ENCODE measurements at places on chromosomes 7 and 10.

DNA sequence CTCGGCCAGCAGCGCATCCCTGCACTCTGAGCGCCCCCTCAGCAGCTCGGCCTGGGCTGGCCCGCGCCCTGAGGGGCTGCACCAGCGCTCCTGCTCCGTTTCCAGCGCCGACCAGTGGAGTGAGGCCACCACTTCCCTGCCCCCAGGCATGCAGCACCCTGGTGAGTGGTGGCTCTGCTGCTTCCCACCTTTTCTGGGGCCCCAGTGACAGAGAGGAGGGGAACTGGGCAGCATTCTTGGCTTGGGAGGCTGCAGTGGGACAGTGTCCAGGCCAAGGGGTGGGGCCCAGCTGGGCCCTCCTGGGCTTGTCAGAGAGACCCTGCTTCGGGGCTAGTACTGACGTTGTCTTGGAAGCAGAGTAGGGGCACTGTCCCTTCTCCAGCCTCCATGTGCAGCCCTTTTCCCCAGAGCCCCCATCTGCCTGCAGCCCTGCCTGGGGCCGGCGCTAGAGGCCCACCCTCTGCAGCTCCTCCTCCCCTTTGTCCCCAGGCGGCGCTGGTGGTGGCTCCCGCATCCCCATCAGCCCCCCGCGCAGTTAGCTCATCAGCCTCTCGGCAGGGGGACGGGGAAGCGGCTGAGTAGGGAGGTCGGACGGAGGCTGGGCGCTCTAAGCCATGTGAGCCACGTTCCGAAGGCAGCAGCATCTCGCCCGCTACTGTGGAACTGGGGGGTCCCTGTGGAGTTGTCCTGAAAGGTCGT, 29.2 kb downstream of the GBX1 start:
- peaks cover 1% of the 10 kb centered on the region for H3K36me3 ChIP-seq
- H3K4me1 ChIP-seq, result peaks cover 17% of the 10 kb centered on the region
- no peaks in the 10 kb centered on the region for H3K27me3 ChIP-seq
- no peak overlapping the region for H3K4me3 ChIP-seq

- H3K36me3 ChIP-seq, result no peaks in the 10 kb centered on the region
- no peaks in the 10 kb centered on the region for H3K4me1 ChIP-seq
- H3K27ac ChIP-seq, result no peak overlapping the region
- no peak overlapping the region for H3K4me3 ChIP-seq
- no peaks in the 10 kb centered on the region for H3K27me3 ChIP-seq
Measured at GRCh38 chr10:129075927-129076326, 391.1 kb upstream of the MGMT start.

GRCh38 chr10:124975977-124976514, 34.1 kb downstream of the ZRANB1 start:
- no peak overlapping the region for H3K27ac ChIP-seq
- peaks cover 1% of the 10 kb centered on the region for H3K36me3 ChIP-seq

- H3K36me3 ChIP-seq, result no peaks in the 10 kb centered on the region
- H3K27me3 ChIP-seq, result no peaks in the 10 kb centered on the region
- no peak overlapping the region for H3K27ac ChIP-seq
- no peak for DNase-seq
- H3K4me3 ChIP-seq, result no peak overlapping the region
Measured at GRCh38 chr10:80619036-80619435, 81.3 kb downstream of the SH2D4B start.

- H3K4me1 ChIP-seq, result peaks cover 2% of the 10 kb centered on the region
- H3K27ac ChIP-seq, result no peak overlapping the region
- H3K27me3 ChIP-seq, result no peaks in the 10 kb centered on the region
- DNase-seq, result peak; percentile 95
- H3K36me3 ChIP-seq, result no peaks in the 10 kb centered on the region
- no peak overlapping the region for H3K4me3 ChIP-seq
Measured at GRCh38 chr10:129161150-129161549, 305.9 kb upstream of the MGMT start.

- DNase-seq, result no peak
- H3K27me3 ChIP-seq, result no peaks in the 10 kb centered on the region
- no peaks in the 10 kb centered on the region for H3K36me3 ChIP-seq
- H3K4me1 ChIP-seq, result no peaks in the 10 kb centered on the region
- H3K27ac ChIP-seq, result no peak overlapping the region
Measured at GRCh38 chr10:78236416-78237015, 202.9 kb downstream of the RPS24 start.

DNA sequence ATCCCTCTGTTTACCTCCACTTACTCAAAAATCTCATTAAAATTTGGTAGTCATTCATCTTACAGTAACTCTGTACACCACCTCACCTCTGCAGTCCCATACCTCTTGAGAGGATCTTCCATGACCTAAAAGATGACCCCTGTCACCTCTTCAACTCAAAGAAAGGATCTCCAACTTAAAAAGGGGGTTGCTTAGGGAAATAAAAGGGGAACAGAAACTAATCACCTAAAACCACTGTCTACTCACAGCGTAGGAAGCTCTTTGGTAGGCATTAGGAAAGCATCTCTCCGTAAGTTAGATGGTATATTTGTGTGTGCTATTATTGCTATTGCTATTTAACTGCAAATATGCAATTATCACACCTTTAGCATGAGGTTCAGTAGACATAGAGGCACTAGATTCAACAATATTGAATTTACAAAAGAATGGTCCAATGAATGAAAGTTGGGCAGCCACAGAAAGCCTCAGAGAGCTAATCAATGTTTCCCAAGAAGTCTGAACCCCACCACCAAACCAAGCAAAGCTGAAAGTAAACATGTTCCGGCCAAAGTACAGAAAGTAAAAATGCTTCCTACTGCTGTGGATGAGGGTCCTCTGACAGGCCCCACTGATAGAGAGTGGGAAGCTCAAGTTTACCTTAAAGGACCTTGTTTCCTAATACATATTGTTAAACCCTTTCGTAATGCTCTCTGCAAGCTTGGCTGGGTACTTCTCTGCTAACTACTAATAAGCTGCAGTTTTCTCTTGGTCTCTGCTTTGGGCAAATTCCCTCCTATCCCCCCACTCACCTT, 105.8 kb downstream of the GRM8 start:
- no peaks in the 10 kb centered on the region for H3K36me3 ChIP-seq
- no peaks in the 10 kb centered on the region for H3K27me3 ChIP-seq
- no peak overlapping the region for H3K4me3 ChIP-seq
- H3K27ac ChIP-seq, result no peak overlapping the region
- DNase-seq, result no peak

GRCh38 chr7:127831318-127832219, 179.6 kb downstream of the SND1 start:
- H3K4me3 ChIP-seq, result no peak overlapping the region
- no peaks in the 10 kb centered on the region for H3K36me3 ChIP-seq
- DNase-seq, result no peak
- no peaks in the 10 kb centered on the region for H3K27me3 ChIP-seq
- no peaks in the 10 kb centered on the region for H3K4me1 ChIP-seq

GRCh38 chr10:116737627-116738327, 4.6 kb downstream of the HSPA12A start:
- no peaks in the 10 kb centered on the region for H3K36me3 ChIP-seq
- H3K4me3 ChIP-seq, result no peak overlapping the region
- peak; percentile 29 for DNase-seq

DNA sequence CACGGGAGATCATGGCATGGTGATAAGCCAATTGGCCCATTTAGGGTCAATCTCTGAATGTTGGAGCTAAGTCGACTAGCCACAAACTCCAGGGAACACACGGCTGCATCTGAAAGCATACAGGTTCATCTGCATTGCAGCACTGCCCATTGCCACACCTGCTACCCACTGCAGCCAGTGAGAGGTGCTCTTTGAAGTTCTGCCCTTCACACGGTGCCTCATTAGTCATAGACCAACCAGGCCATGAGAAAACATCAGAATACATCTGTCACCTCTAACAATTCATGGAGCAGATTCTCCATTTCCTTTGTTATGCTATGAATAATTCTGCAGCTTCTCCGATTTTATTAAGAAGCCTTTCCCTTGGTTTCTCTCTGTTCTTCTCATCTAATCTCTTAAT, 65.7 kb upstream of the FAM204A start:
- no peaks in the 10 kb centered on the region for H3K36me3 ChIP-seq
- H3K27me3 ChIP-seq, result no peaks in the 10 kb centered on the region
- H3K27ac ChIP-seq, result no peak overlapping the region
- no peak overlapping the region for H3K4me3 ChIP-seq
- no peak for DNase-seq

GRCh38 chr10:51789118-51789517, 89.7 kb upstream of the CSTF2T start:
- DNase-seq, result no peak
- no peaks in the 10 kb centered on the region for H3K4me1 ChIP-seq
- H3K4me3 ChIP-seq, result no peak overlapping the region

DNA sequence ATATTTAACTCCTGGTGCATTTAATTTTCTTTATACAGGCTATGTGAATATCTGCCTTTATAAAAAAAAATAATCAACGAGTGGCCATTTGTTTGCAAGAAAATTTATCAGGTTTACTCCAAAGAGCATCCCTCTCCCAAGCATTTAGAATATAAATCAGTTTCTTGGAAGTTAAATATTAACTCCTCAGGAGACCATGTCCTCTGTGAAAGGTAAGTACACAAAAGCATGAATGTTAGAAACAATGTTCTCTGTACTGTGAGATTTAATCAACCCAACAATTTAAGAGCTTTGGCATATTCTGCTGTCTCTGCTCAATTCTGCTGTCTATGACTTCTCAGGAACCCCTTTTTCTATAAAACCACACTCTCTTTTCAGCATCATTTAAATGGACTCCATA, 119.3 kb upstream of the LAMB4 start:
- H3K36me3 ChIP-seq, result no peaks in the 10 kb centered on the region
- no peak overlapping the region for H3K27ac ChIP-seq
- H3K4me3 ChIP-seq, result no peak overlapping the region
- no peaks in the 10 kb centered on the region for H3K27me3 ChIP-seq
- H3K4me1 ChIP-seq, result no peaks in the 10 kb centered on the region

DNA sequence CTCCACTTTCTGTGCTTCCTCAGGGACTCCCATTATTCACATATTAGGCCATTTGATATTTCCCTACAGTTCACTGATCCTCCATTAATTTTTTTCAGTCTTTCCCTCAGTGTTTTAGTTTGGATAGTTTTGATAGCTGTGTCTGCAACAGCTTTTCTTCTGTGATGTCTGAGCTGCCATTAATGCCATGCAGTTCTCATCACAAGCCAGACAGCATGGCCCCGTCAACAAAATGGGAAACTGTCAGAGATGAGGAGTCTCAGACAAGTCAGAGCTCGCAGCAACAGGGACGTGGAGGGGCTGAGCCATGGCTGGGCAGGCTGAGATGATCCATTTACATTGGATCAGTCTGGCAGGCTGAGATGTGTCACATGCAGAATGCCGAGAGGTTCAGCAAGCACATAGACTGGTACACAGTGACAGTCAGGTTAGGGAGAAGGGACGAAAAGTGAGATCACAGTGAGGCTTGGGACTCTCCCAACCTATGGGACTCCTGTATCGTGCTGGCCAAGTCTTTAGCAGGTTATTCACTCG, 65.4 kb downstream of the NPS start:
- no peaks in the 10 kb centered on the region for H3K4me1 ChIP-seq
- H3K36me3 ChIP-seq, result no peaks in the 10 kb centered on the region
- H3K4me3 ChIP-seq, result no peak overlapping the region
- H3K27ac ChIP-seq, result no peak overlapping the region
- DNase-seq, result no peak
- H3K27me3 ChIP-seq, result no peaks in the 10 kb centered on the region

- no peak overlapping the region for H3K4me3 ChIP-seq
- no peak overlapping the region for H3K27ac ChIP-seq
- H3K4me1 ChIP-seq, result peaks cover 3% of the 10 kb centered on the region
- DNase-seq, result peak; percentile 66
- no peaks in the 10 kb centered on the region for H3K36me3 ChIP-seq
Measured at GRCh38 chr10:99232360-99232999, 3.2 kb downstream of the HPSE2 start.

DNA sequence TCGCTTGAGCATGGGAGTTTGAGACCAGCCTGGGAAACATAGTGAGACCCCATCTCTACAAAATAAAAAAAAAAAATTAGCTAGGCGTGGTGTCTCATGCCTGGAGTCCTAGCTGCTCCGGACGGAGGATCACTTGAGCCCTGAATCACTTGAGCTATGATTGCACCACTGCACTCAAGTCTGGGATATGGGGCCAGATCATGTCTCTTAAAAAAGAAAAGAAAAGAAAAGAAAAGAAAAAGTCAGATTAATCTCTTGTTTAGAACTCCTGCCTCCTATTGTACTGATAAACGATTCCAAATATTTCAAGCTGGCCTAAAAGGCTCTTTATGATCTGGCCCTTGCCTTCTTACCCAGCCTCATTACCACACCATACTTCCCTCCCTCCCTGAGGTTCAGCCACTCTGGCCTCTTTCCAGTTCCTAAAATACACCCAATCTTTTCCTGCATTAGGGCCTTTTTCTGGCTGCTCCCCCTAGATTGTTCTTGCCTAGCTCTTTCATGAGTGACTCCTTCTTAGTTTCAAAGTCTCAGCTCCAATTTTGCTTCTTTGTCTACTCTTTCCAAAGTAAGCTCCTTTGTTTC, 41.7 kb downstream of the VCL start:
- H3K4me1 ChIP-seq, result no peaks in the 10 kb centered on the region
- no peak for DNase-seq
- H3K36me3 ChIP-seq, result peaks cover 1% of the 10 kb centered on the region
- H3K27me3 ChIP-seq, result no peaks in the 10 kb centered on the region
- no peak overlapping the region for H3K27ac ChIP-seq

DNA sequence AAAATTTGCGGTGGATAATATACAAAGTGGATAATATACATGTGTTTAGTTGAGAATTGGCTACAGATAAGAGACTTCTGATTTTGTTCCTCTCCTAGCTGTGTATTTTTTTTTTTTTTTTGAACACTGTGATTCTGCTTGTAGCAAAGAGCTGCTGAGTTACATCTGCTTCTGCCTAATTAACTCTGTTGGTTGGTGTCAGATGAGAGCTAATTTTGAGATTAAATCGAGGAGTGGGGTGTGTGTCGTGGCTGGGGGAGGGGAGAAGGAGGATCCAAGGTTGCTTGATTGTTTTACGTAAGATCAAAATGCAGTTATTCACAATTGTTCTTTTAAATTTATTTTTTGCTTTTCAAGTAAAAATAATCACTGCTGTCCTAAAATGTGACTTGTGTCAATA, 11.3 kb downstream of the KAT6B start:
- no peak for DNase-seq
- no peak overlapping the region for H3K4me3 ChIP-seq
- H3K36me3 ChIP-seq, result no peaks in the 10 kb centered on the region
- H3K4me1 ChIP-seq, result no peaks in the 10 kb centered on the region
- H3K27ac ChIP-seq, result no peak overlapping the region

GRCh38 chr7:142443216-142444010, 185.6 kb upstream of the PRSS58 start:
- no peak for DNase-seq
- H3K36me3 ChIP-seq, result no peaks in the 10 kb centered on the region
- no peaks in the 10 kb centered on the region for H3K4me1 ChIP-seq

Data from mesendoderm (in vitro differentiated cells).